ENCODE measurements at places on chromosomes 2 and 18.

- no peak for DNase-seq
These were observed 333.0 kb downstream of the CLIP4 start for GRCh38 chr2:29448096-29448688.

- DNase-seq = no peak
These were observed 19.2 kb upstream of the NCKAP1 start for GRCh38 chr2:183057333-183057985.

GRCh38 chr18:28855524-28855923, 678.6 kb upstream of the CDH2 start:
- DNase-seq = no peak

DNA sequence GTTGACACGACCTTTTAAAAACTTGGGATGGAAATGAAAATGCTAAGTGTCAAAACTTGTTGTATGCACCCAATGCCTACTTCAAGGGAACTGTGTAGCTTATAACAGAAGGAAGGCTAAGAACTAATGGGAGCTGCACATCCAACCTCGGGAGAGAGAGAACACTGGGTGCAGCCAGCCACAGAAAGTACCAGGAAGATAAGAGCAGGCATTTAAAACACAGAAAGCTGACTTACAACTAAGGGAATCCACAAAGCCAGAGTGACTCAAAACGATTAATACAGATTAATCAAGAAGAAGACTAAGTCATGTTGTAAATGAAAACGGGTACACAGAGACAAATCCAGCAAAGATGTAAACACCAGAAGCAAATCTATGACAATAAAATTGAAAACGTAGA, 113.4 kb downstream of the HDAC4 start:
- DNase-seq = no peak

GRCh38 chr2:25879133-25879730, 945 bp upstream of the ASXL2 start:
- no peak for DNase-seq

- DNase-seq = no peak
These were observed 90.1 kb upstream of the NOL4 start for GRCh38 chr18:34314847-34315246.

GRCh38 chr2:236781933-236782816, 212.6 kb downstream of the ACKR3 start:
- no peak for DNase-seq

GRCh38 chr2:85844486-85844885, 44.3 kb downstream of the ST3GAL5 start:
- no peak for DNase-seq

Data from GM18507 (cell line).